ENCODE measurements at places on chromosomes 16 and 17.

GRCh38 chr16:82960918-82961317 is 334.1 kb downstream of the CDH13 start:
- DNase-seq, result no peak

GRCh38 chr16:59552164-59552563 is 818.0 kb upstream of the GOT2 start:
- DNase-seq, result no peak

GRCh38 chr16:55496509-55497145 is 12.2 kb upstream of the LPCAT2 start:
- no peak for DNase-seq

DNA sequence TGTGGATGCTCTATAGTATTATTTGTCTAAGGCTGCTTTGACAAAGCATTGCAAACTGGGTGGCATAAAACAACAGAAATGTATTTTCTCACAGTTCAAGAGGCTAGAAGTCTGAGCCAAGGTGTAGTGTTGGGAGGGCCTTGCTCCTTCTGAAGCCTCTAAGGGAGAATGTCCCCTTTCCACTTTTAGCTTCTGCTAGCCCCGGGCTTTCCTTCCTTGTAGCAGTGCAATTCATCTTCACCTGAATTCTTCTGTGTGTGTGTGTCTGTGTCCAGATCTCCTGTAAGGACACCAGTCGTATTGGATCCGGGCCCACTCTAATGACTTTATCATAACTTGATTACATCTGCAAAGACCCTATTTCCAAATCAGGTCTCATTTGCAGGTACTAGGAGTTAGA is 18.1 kb downstream of the KCNJ16 start:
- DNase-seq, result no peak

- DNase-seq, result no peak
Measured at GRCh38 chr17:60095381-60095780, 16.7 kb upstream of the HEATR6 start.
